ENCODE measurements at places on chromosomes 6 and 20.

DNA sequence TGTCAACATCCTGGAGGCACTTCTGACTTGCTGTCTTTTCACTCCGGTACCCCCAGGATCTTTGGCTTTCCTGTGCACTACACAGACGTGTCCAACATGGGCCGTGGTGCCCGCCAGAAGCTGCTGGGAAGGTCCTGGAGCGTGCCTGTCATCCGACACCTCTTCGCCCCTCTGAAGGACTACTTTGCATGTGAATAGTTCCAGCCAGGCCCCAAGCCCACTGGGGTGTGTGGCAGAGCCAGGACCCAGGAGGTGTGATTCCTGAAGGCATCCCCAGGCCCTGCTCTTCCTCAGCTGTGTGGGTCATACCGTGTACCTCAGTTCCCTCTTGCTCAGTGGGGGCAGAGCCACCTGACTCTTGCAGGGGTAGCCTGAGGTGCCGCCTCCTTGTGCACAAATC, 12.0 kb upstream of the MAPRE1 start:
- no peak for DNase-seq

- no peak for DNase-seq
Measured at GRCh38 chr6:45614488-45615285, 237.0 kb upstream of the SUPT3H start.

GRCh38 chr20:63750807-63751470, 11.4 kb downstream of the SLC2A4RG start:
- peak; percentile 58 for DNase-seq

GRCh38 chr6:37050045-37050853, 44.8 kb downstream of the FGD2 start:
- no peak for DNase-seq

DNA sequence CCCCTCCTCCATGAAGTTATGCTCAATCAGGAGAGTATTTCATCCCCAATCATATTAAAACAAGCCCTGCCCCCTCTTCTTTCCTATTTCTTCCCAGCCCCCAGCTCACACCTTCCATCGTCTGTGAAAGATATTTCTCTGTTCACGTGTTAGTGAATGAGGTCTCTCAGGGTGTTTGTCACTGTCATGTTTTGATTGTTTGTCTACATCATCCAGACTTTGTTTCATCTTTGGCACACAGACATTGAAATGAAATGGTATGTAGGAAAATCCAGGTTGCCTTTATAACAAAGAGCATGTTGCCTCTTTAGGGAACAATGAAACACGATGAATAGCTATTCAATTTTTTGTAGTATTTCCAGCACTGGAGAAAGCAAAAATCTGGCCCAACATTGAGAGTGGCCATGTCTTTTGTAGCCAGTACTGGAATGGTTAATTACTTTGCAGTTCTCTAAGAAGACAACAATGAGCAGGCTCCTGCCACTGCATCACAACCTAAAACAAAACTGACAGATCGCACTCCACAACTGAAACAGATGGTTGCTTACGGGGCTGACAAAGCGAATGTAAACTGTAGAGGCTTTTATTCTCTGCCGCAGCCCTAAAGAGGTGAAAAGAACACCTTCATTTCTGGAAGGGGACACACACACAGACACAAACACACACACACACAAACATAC, 543.6 kb upstream of the CITED2 start:
- DNase-seq, result no peak

GRCh38 chr6:5359417-5359816, 98.1 kb downstream of the FARS2 start:
- no peak for DNase-seq

DNA sequence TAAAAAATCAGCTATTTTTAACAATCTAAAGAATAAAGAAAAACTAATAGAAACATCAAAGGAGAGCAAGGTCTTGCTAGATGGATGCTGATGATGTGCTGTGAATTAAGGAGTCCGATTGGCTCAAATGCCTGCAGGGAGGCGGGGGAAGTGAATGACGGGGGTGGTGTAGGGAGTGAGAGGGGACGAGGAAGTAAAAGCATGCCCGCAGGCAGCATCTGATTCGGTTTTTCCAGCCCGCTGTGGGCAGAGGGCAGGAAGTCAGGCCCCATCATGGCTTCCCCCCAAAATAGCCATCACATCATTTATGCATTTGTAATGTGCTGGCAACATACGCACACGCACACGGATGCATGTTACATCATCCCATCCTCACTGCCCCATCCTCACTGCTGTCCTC, 10.3 kb downstream of the RSPO4 start:
- no peak for DNase-seq

DNA sequence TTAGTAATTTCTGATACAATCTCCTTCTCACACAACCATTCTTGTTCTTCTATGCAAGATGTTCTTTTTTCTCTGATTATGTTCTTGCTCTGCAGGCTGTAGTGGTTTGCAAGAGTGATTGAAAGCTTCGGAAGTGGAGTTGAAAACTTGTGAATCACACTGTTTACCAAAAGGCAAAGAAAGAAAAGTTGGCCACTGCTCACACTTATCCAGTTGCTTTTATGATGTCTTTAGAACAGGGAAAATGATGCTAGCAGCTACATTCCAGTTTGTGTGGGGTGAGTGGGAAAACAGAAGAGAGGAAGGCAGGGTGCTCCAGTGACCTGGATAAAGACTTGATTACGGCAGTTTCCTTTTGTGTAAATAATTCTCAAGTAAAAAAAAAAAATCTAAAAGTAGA, 583.3 kb downstream of the TENT5A start:
- DNase-seq, result no peak

- DNase-seq, result no peak
Measured at GRCh38 chr6:379410-380181, 12.0 kb upstream of the IRF4 start.

- no peak for DNase-seq
Measured at GRCh38 chr20:23435626-23436539, 3.6 kb upstream of the CSTL1 start.

- DNase-seq, result no peak
Measured at GRCh38 chr6:131061041-131061750, 1.8 kb downstream of the EPB41L2 start.

- no peak for DNase-seq
Measured at GRCh38 chr6:37624606-37625574, 72.8 kb downstream of the MDGA1 start.

GRCh38 chr20:57146155-57146554, 120.3 kb downstream of the BMP7 start:
- no peak for DNase-seq

DNA sequence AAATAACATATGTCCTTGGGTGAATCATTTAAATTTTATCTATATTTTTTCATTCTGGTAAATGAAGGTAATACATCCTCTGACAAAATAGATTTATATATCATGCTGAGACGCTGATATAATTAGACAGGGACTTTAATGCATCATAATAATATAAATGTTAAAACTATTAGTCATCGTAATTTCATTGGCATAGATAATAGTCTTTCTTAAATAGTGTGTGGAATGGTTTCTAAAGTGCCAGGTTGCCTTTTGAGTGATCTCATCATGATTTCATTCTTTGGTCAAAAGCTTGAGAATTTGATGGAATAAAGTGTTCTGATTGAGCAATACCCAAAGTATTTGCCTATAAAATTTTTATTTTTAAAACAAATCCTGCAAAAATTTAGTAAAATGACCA, 43.2 kb upstream of the BMP5 start:
- no peak for DNase-seq

- peak; percentile 55 for DNase-seq
Measured at GRCh38 chr6:110876170-110876773, 1.7 kb downstream of the AMD1 start.

DNA sequence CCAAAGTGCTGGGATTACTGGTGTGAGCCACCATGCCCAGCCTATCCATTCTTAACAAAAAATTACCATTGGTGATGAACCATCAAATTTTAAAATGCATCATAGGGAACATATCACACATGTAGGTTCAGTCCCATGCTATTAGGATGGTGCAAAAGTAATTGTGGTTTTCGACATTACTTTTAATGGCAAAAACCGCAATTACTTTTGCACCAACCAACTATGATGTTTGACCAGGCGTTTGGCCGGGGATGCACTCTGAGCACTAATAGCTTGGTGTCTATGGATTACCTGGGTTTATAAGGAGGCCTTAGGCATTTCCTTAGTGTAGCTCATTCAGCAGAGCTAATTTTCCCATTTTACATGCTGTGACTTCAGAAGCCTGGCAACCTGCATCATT, 246.5 kb upstream of the SUPT3H start:
- DNase-seq, result no peak

- DNase-seq, result no peak
Measured at GRCh38 chr6:29959467-29959866, 17.1 kb downstream of the HLA-A start.

DNA sequence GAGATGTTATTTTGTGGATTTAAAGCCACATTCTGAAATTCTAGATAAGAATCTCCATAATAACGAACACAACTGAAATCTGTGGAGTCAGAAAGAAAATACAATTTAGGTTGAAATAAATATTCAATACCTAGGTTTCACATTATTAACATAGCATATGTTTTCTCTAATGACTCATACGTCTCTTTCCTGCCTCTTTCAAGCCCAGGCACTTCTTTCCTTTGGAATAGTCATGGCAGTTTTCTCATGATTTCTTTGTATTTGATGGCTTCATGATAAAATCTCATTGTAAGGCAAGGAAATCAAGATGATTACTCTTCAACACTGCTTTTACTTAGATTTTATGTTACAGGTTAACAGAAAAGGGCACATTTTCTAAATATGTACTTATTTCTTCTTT, 803.7 kb downstream of the PHF3 start:
- DNase-seq, result no peak

DNA sequence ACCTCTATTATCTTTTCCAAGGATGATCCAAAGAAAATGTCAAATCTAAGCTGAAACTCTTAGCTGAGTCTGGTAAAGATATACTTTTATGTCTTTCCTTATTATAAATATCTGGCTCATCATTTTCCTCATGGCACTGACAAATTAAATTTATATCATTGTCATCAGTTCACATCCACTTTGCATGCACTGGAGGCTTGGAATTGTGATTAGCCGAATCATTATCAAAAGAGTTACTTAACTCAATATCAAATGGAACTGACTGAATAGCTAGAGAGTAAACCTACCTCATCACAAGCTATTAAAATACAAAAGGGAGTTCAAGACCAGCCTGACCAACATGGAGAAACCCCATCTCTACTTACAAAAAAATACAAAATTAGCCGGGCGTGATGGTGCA, 713.9 kb upstream of the MARCKS start:
- DNase-seq, result no peak

DNA sequence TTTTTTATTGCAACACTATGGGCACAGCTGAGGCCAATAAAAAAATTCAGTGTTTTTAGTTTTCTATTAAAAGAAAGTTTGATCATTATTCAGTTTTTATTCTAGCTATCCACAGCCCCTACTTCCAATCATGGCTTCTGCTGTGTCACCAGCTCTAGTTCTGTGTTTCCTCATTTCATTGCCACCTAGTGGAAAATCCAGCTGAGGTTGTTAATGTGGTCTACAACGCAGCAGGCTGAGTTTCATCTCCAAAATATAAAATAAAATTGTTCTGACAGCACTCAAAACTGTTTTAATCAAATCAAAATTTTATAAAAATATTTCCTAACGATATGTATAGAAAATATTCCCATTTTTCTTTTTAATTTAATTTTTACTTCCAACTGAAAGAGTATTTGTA, 13.6 kb downstream of the COL9A1 start:
- DNase-seq, result peak; percentile 14

- no peak for DNase-seq
Measured at GRCh38 chr6:145713773-145714172, 21.5 kb downstream of the EPM2A start.

DNA sequence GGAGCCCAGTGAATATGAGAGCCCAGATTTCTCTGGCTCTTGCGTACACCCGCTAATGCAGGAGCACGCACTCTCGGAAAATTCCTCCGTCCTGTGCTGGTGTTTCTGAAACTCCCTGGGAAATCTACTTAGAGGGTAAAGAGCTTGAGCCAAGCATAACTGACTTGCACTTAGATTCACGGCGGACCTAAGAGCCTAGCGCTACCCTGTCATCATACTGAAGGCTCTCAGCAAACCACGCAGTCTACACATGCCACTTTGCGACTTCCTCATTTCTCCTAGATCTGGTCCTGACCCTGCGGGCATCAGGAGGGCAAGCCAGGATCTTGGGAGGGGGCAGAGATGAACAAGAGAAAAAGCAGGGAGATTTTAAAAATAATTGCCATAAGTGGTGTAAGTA, 324.7 kb downstream of the CD83 start:
- no peak for DNase-seq

- no peak for DNase-seq
Measured at GRCh38 chr6:11878735-11879134, 100.1 kb upstream of the ADTRP start.

GRCh38 chr6:16488813-16489212, 250.4 kb downstream of the GMPR start:
- no peak for DNase-seq

DNA sequence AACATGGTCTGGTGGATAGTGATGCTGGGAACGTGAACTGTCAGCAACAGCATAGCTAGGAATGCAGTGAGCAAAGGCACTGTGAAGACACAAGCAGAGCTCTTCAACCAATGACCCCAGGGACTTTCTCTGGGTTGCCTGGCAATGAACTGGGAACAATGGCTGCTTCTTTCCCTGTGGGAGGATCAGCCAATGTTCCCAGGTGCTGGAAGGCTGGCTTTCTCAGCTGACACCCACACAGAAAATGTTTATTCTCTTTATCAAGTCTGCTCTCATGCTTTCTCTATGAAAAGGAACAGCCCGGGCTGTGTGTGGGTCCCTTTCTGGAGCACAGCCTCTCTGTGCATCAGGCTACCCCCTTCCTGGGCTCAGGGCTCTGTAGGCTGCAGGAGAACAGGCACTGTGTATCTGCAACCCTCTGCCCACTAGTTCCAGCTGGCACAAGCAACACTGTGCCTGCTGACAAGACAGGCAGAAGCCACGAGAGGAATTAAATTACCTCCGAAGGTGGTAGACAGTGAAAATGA, 54.2 kb downstream of the HFE start:
- DNase-seq, result peak; percentile 90

GRCh38 chr6:130632897-130633296, 194.3 kb upstream of the SMLR1 start:
- no peak for DNase-seq

GRCh38 chr6:150334790-150335783, 33.7 kb upstream of the IYD start:
- DNase-seq, result peak; percentile 70

DNA sequence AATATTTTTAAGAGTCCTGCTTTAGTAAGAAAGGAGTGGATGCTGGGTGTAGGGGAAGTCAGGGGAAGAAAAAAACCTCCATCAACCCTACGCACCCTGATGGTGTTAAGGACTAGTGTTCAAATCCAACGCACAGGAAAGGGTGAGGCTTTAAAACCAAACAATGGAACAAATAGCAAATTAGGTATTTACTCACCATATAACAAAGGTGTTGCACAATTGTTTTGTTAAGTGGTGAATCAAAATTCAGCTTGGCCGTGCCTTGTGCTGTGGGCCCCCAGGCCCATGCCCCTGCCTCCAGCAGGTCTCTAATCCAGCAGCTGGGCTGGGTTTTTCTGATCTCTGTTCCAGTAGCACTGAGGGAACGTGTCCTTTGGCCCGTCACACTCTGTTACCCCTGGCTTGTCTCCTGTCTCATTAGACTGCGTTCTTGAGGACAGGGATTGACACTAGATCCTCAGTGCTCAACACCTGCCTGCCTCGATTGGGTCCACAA, 11.8 kb downstream of the FAM83D start:
- DNase-seq, result no peak

- DNase-seq, result no peak
Measured at GRCh38 chr6:159943101-159943632, 25.7 kb upstream of the IGF2R start.
